ENCODE measurements at places on chromosomes 4 and X.

GRCh38 chrX:31266203-31267076 lies 194.6 kb upstream of the FTHL17 start:
- H3K4me3 ChIP-seq: peak overlapping the region; percentile 71
- H3K27me3 ChIP-seq: peaks cover 20% of the 10 kb centered on the region
- DNase-seq: peak; percentile 4
- peaks cover 2% of the 10 kb centered on the region for H3K4me1 ChIP-seq
- no peak overlapping the region for H3K27ac ChIP-seq

DNA sequence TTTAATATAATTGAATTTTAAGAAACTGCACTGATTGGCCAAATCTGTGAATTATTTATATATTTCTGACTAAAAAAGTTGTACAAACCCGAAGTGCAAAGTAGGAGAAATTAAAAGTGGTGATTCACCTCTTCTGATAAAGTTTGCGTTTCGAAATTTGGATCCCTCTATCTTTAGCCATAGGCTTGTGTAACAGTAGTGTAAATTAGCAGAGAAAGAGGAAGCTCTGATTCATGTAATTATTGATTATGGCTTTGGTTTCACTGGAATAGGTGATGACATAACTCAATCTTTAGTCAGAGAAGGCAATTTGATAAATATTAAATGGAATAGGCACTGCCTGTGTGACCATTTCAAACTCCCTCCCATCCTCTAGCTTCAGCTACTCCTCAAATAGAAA lies 717.8 kb upstream of the PCDH7 start:
- H3K27me3 ChIP-seq: no peaks in the 10 kb centered on the region
- no peaks in the 10 kb centered on the region for H3K36me3 ChIP-seq
- H3K4me3 ChIP-seq: no peak overlapping the region
- no peak overlapping the region for H3K27ac ChIP-seq

GRCh38 chrX:15474028-15474427 lies 19.1 kb downstream of the PIR start:
- no peaks in the 10 kb centered on the region for H3K4me1 ChIP-seq
- H3K4me3 ChIP-seq: no peak overlapping the region
- DNase-seq: no peak
- no peak overlapping the region for H3K27ac ChIP-seq

- H3K27me3 ChIP-seq: no peaks in the 10 kb centered on the region
- DNase-seq: no peak
- no peak overlapping the region for H3K4me3 ChIP-seq
- H3K27ac ChIP-seq: no peak overlapping the region
Measured at GRCh38 chrX:118857006-118857405, 33.4 kb downstream of the ZCCHC12 start.

- H3K27ac ChIP-seq: no peak overlapping the region
- no peaks in the 10 kb centered on the region for H3K36me3 ChIP-seq
- no peaks in the 10 kb centered on the region for H3K27me3 ChIP-seq
- no peak overlapping the region for H3K4me3 ChIP-seq
- no peaks in the 10 kb centered on the region for H3K4me1 ChIP-seq
Measured at GRCh38 chr4:75251547-75251946, 262.7 kb downstream of the RCHY1 start.

- no peak overlapping the region for H3K4me3 ChIP-seq
- no peak overlapping the region for H3K27ac ChIP-seq
- DNase-seq: no peak
- no peaks in the 10 kb centered on the region for H3K36me3 ChIP-seq
- H3K27me3 ChIP-seq: no peaks in the 10 kb centered on the region
Measured at GRCh38 chrX:124211312-124211942, 121.0 kb upstream of the TEX13D start.

GRCh38 chr4:185541251-185541727 lies 6.0 kb upstream of the PDLIM3 start:
- H3K27me3 ChIP-seq: peaks cover 23% of the 10 kb centered on the region
- H3K4me1 ChIP-seq: peaks cover 3% of the 10 kb centered on the region
- H3K4me3 ChIP-seq: no peak overlapping the region
- H3K36me3 ChIP-seq: peaks cover 3% of the 10 kb centered on the region

DNA sequence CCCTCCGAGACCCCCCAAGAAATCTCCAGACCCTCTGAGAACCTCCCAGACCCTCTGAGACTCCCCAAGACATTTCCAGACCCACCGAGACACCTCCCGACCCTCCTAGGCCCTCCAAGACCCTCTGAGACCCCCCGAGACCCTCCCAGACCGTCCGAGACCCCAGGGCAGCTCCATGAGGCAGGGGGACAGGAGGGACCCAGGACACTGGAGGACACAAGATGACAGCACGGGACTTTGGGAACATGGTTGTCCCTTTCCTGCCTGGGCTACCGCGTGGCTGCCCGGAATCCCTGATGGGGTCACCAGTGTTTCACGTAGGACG lies 10.3 kb downstream of the CTBP1 start:
- no peaks in the 10 kb centered on the region for H3K36me3 ChIP-seq
- peak overlapping the region; percentile 45 for H3K27ac ChIP-seq
- H3K27me3 ChIP-seq: no peaks in the 10 kb centered on the region

- H3K27ac ChIP-seq: no peak overlapping the region
- no peaks in the 10 kb centered on the region for H3K27me3 ChIP-seq
- no peak overlapping the region for H3K4me3 ChIP-seq
- no peak for DNase-seq
- H3K4me1 ChIP-seq: peaks cover 18% of the 10 kb centered on the region
Measured at GRCh38 chrX:45843518-45843917, 642.8 kb upstream of the DIPK2B start.

Measured in T-helper 17 cell (primary cell).